Stimulated activated naive B cell treated with anti-CD40 and anti-IgM and Interleukin-4, amounts not matched to agents 10 μg/mL and 1 μg/mL and 100 μg/mL, for 72 hours (primary cell): ENCODE measurements at places on chromosomes 2 and 18.
A peak's percentile ranks its signal among the peaks of the same experiment; 100 is the strongest.

- H3K4me3 ChIP-seq: no peak overlapping the region
- H3K27ac ChIP-seq: no peak overlapping the region
- no peaks in the 10 kb centered on the region for H3K36me3 ChIP-seq
- no peak for DNase-seq
Observed at GRCh38 chr2:103788389-103788788, 1026.6 kb downstream of the TMEM182 start.

DNA sequence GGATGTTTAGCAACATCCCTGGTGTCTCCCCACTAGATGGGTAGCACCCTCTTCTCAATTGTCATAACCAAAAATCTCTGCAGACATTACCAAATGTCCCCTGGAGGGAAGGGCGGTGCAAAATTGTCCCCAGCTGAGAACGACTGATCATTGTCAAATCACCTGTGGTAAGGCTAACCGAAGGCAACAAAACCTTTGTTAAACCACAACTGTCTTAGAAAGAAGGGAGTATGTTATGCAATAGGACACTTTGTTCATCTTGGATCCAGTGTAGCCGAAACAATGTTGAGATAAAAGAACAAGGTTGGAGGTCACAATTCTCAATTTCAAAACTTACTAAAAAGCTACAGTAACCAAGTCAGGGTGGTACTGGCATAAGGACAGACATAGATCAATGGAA, 50.3 kb upstream of the ST3GAL5 start:
- no peak overlapping the region for H3K27ac ChIP-seq
- DNase-seq: no peak
- H3K4me1 ChIP-seq: no peaks in the 10 kb centered on the region
- H3K36me3 ChIP-seq: peaks cover 19% of the 10 kb centered on the region

- no peak overlapping the region for H3K27ac ChIP-seq
- no peak overlapping the region for H3K4me3 ChIP-seq
- no peak for DNase-seq
- peaks cover 31% of the 10 kb centered on the region for H3K27me3 ChIP-seq
- no peaks in the 10 kb centered on the region for H3K36me3 ChIP-seq
Observed at GRCh38 chr2:202014759-202015211, 18.9 kb upstream of the FZD7 start.

GRCh38 chr2:17818235-17818815, 2.1 kb downstream of the MSGN1 start:
- peaks cover 57% of the 10 kb centered on the region for H3K4me1 ChIP-seq
- no peak for DNase-seq
- no peak overlapping the region for H3K27ac ChIP-seq
- no peaks in the 10 kb centered on the region for H3K36me3 ChIP-seq

DNA sequence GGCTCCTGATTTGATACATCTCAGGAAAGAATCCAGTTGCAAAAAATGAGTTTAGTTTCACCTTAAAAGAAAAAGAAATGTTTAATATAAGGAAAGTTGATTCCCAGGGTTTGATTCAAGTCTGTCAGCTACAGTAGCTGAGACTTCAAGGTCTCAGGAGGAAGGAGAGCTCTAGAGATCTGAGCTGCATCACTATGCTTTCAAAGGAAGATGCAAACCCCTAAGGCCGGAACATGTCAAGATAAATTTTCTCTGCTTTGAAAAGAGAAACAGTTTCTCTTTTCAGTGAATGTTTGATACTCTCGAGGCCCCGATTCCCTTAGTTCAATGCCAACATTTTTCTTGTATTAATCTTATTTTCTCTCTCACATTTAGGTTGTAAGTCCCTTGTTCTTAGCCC, 128.6 kb downstream of the RGPD3 start:
- H3K36me3 ChIP-seq: no peaks in the 10 kb centered on the region
- H3K4me3 ChIP-seq: no peak overlapping the region
- no peak overlapping the region for H3K27ac ChIP-seq
- DNase-seq: no peak

GRCh38 chr2:160214461-160215445, 14.7 kb upstream of the ITGB6 start:
- no peaks in the 10 kb centered on the region for H3K36me3 ChIP-seq
- H3K4me1 ChIP-seq: peaks cover 13% of the 10 kb centered on the region
- H3K27me3 ChIP-seq: peaks cover 23% of the 10 kb centered on the region
- no peak overlapping the region for H3K4me3 ChIP-seq

DNA sequence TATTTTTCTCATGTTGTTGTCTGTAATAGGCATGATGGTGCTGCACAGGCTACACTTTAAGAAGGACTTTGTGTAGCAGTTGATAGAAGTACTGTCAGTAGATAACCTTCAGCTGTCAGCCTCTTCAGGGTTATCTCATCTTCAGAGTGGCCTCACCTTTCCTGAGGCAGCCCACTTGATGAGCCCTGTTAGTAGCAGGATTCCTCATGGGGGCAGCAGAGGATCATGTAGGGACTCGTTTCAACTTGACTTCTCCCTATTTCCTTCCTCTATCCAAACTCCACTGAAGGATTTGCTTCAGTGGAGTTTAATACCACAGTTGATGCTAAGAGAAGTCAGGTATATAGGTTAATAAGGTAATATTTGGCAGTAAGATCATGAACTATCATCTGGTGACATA, 530.3 kb upstream of the FSIP2 start:
- H3K27ac ChIP-seq: no peak overlapping the region
- H3K36me3 ChIP-seq: no peaks in the 10 kb centered on the region
- no peaks in the 10 kb centered on the region for H3K4me1 ChIP-seq
- H3K4me3 ChIP-seq: no peak overlapping the region
- DNase-seq: no peak

DNA sequence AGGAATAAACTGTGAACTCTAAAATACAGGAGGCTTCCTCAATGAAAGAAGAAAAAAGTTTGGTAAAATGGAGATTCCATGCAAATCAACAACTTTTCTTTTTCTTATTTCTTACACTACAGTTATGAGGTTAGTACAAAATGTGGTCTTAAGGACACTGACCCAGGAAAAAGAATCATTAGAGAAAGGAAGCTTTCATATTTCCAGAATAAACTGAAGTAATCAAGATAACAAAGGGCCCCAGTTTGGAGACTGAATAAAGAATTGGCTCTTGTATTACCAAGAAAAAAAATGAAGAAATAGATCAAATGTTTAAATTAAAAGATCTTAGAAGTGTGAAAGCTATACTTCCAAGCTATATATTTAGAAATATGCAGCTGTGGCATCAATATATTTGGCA, 72.3 kb downstream of the SLC66A3 start:
- H3K27me3 ChIP-seq: no peaks in the 10 kb centered on the region
- H3K4me3 ChIP-seq: no peak overlapping the region
- DNase-seq: no peak

- peaks cover 19% of the 10 kb centered on the region for H3K36me3 ChIP-seq
- no peaks in the 10 kb centered on the region for H3K4me1 ChIP-seq
- no peak for DNase-seq
- peak overlapping the region; percentile 59 for H3K27ac ChIP-seq
Observed at GRCh38 chr2:43333101-43333655, 106.8 kb upstream of the ZFP36L2 start.

GRCh38 chr2:54289917-54290316, 33.9 kb upstream of the TSPYL6 start:
- no peak for DNase-seq
- no peak overlapping the region for H3K27ac ChIP-seq
- H3K4me3 ChIP-seq: no peak overlapping the region
- no peaks in the 10 kb centered on the region for H3K27me3 ChIP-seq
- no peaks in the 10 kb centered on the region for H3K4me1 ChIP-seq

GRCh38 chr2:42113452-42113851, 55.7 kb upstream of the EML4 start:
- no peak overlapping the region for H3K4me3 ChIP-seq
- no peak overlapping the region for H3K27ac ChIP-seq
- H3K27me3 ChIP-seq: no peaks in the 10 kb centered on the region
- DNase-seq: no peak

DNA sequence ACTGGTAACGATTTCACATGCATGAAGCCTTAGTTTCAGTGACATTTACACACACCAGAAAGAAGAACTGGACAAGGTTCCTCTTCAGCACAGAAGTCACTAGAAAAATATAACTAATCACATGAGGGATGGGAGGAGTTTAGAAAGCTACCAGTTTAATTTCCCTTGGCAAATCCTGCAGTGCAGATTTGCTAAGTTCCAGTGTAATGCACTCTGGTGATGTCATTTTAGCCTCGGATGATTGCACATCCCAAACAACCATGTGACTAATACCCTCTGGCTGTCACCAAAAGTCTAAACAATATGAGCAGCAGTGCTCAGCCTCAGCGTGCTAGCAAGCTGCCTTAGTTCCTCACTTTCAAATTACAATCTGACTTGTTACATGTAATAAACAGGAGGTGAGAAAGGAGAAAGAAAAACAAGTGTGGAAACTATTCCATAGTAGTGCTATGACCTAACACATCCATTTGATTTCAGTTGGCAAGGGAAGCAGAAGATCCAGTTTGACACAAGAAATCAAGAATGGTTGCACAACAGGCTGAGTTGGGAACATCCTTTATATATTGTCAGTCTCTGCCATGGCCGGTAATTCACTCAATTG, 35.3 kb upstream of the PPP1CB start:
- H3K27ac ChIP-seq: peak overlapping the region; percentile 80
- H3K4me1 ChIP-seq: peaks cover 19% of the 10 kb centered on the region
- DNase-seq: peak; percentile 47

DNA sequence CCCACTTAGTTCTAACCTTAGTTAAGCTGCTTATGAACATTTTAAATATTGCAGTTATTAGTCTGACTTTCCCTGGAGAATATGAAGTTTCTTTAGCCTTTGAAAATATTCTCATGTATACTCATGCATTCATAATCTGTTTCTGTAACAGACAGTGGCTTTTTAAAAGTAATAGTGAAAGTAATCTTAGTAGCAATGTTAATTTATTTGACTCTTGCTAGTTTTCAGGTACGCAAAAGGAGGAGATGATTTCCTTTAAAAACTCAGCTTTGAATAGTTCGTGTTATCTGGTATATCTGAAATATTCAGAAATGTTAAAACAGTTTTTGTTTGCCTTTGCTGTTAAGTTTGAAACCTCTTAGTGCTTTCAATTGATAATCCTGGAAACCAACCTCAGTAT, 3.8 kb downstream of the ANKRD12 start:
- no peaks in the 10 kb centered on the region for H3K27me3 ChIP-seq
- H3K27ac ChIP-seq: peak overlapping the region; percentile 72
- H3K4me1 ChIP-seq: peaks cover 31% of the 10 kb centered on the region
- H3K36me3 ChIP-seq: peaks cover 20% of the 10 kb centered on the region
- peak overlapping the region; percentile 73 for H3K4me3 ChIP-seq

- H3K4me1 ChIP-seq: peaks cover 81% of the 10 kb centered on the region
- no peaks in the 10 kb centered on the region for H3K27me3 ChIP-seq
- H3K27ac ChIP-seq: peak overlapping the region; percentile 92
- peak overlapping the region; percentile 9 for H3K4me3 ChIP-seq
- H3K36me3 ChIP-seq: peaks cover 81% of the 10 kb centered on the region
Observed at GRCh38 chr2:233117351-233117750, 57.2 kb downstream of the INPP5D start.

DNA sequence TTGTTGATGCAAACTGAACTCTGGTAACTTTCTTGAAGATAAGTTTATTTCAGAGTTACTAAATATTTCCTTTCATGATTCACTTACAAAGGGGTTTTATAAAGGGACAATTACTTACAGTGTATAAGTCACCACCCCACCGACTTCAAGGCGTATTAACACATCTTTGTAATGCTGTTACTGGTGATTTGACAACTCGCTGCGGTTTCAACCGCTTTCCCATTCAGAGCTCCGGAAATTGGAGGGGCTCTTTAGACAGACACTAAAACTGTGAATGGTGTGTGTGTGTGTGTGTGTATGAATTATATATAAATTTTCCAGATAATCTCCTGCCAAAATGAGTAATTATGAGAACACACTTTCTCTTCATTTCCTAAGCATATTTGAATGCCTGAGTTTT, 4.9 kb downstream of the TM4SF20 start:
- no peak overlapping the region for H3K4me3 ChIP-seq
- peaks cover 3% of the 10 kb centered on the region for H3K4me1 ChIP-seq
- no peaks in the 10 kb centered on the region for H3K36me3 ChIP-seq

DNA sequence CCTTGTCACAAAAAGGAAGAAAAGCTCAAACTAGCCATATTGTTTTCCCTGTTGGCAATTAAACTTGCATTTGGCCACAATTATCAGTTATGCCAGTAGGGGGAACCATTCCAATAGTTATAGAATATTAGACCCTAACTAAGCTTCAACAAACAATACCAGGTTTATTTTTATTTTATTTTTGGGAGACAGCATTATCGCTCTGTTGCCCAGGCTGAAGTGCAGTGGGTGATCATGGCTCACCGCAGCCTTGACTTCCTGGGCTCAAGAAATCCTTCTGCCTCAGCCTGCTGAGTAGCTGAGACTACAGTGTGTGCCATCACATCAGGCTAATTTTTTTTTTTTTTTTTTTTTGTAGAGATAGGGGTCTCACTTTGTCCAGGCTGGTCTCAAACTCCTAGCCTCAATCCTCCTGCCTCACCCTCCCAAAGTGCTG, 102.1 kb downstream of the ATAD2B start:
- H3K36me3 ChIP-seq: peaks cover 4% of the 10 kb centered on the region
- no peaks in the 10 kb centered on the region for H3K27me3 ChIP-seq
- H3K4me3 ChIP-seq: no peak overlapping the region

DNA sequence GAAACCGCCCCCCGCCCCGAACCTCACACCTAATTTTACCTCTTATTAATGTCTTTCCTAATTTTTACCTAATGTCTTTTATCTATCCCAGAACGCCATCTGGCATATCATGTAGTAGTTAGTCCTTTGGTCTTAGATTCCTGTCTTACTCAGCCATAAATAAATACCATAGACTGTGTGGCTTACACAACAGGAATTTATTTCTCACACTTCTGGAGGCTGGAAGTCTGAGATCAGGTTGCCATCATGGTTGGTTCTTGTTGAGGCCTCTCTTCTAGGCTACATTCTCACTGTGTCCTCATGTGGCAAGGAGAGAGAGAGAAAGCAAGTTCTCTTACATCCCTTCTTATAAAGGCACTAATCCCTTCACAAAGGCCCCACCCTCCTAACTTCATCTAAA, 46.8 kb downstream of the RHBDD1 start:
- H3K4me1 ChIP-seq: peaks cover 18% of the 10 kb centered on the region
- peaks cover 27% of the 10 kb centered on the region for H3K36me3 ChIP-seq
- no peak for DNase-seq
- no peak overlapping the region for H3K4me3 ChIP-seq
- H3K27me3 ChIP-seq: no peaks in the 10 kb centered on the region

DNA sequence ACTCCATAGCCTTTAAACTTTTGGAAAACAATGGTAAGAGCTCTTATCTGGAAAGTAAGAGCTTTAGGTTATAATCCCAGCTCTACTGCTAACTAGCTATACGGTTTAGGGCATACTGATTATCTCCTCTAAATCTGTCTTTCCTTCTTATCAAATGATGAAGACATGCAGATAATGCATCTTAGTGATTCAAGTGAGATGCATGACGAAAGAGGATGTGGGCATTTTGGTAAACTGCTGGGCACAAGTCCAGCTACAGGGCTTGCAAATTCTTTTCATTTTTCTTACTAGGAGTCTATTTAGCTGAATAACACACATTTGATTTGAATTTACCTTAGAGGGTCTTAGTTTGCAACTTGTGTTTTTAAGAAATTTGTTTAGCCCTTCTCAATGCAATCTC, 1604.8 kb upstream of the ZEB2 start:
- no peaks in the 10 kb centered on the region for H3K27me3 ChIP-seq
- no peaks in the 10 kb centered on the region for H3K4me1 ChIP-seq
- DNase-seq: no peak
- H3K4me3 ChIP-seq: no peak overlapping the region

GRCh38 chr18:60372132-60372531, 443 bp downstream of the MC4R start:
- no peaks in the 10 kb centered on the region for H3K27me3 ChIP-seq
- no peak for DNase-seq
- H3K36me3 ChIP-seq: no peaks in the 10 kb centered on the region
- H3K4me1 ChIP-seq: peaks cover 3% of the 10 kb centered on the region
